ENCODE measurements at places on chromosomes 13 and 19.

- no peak for DNase-seq
Measured at GRCh38 chr19:2798733-2799132, 13.4 kb downstream of the THOP1 start.

DNA sequence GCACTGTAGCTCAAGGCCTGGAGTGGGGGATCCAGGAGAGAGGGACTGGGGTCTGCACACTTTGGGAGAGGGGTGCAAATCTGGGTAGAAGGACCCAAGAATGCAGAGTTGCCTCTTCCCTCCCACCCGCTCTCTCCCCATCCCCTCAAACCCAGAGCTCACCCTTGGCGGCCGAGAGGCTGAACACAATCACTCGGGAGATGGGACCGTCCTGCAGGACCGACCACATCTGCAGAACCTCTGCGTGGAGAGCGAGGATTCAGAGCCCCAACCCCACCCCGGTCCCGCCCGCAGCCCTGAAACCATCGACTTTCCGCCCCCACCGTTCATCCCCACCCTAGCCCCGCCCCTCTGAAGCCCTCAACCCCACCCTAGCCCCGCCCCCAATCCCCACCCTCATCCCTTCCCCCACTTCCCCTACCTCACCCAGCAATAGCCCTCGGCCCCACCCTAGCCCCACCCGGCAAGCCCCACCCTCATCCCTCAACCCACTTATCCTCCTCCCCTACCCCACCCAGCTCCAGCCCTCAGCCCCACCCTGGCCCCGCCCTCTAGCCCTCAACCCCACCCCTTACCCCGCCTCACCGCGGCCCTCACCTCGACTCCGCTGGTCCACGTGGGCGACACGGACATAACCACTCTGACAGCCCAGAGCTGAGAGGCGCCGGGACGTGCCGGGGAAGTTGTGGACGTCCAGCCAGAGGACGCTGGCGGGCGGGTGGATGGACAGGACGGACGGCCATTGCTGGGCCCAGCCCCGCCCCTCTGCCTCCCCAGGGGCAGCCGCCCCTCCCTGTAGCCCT is 4.1 kb downstream of the KPTN start:
- DNase-seq: no peak

DNA sequence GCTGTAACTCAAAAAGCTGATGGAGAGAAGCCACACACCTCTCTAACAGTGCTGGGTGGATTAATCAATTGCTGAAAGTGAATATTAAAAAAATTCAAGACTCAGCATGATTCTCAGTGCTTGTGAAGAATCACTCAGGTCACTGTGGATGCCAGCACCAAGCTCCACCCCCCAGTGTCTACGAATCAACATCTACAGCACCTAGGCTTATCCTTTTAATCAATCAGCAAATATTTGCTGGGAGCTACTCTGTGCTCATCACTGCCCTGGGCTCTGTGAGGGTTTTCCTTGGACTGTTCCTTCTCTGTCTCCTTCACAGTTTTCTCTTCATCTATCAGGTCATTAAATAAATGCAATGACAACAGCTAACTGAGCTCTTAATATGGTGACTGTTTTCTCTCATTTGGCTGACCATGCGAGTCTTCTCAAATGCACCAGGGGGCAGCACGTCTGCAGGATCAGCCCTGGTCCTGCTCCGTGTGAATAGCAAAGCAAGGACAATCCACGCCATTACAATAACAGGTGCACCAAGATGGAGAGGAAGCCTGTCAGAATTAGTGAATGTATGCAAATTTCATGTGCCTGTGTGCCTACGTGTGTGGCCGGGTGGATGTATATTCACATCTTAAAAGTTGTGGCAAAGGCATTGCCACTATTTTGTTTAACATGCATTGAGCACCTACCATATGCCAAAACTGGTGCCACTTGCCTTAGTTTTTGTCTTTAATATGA is 14.6 kb upstream of the C13orf42 start:
- DNase-seq: no peak

DNA sequence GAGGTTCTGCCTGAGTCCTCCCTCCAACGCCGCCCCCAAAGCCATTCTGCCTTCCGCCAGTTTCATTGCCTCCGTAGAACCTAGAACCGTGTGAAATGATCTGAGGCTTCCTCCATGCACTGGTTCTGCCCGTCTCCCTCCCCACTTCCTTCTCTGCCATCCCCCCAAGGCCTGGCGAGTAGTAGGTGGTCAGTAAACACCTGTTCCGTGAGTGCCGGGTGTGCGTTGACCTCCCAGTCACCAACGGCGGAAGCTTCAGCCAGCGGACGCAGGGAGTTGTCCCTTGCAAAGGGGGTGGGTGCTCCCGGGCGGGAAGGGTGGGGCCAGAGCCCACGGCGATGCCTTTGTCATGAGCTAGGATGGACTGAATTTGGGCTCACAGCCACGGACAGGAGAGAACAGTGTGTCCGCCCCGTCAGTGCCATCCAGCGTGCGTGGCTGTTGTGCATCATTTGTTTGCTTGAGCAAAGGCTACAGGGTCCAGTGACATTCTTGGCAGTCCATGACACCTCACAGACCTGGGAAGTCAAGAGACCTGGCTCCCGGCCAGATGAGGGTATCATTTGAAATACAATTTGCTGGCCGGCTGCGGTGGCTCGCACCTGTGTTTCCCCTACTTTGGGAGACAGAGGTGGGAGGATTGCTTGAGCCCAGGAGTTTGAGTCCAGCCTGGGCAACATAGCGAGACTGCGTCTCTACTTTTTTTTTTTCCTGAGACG is 43.1 kb downstream of the NFIC start:
- DNase-seq: no peak

DNA sequence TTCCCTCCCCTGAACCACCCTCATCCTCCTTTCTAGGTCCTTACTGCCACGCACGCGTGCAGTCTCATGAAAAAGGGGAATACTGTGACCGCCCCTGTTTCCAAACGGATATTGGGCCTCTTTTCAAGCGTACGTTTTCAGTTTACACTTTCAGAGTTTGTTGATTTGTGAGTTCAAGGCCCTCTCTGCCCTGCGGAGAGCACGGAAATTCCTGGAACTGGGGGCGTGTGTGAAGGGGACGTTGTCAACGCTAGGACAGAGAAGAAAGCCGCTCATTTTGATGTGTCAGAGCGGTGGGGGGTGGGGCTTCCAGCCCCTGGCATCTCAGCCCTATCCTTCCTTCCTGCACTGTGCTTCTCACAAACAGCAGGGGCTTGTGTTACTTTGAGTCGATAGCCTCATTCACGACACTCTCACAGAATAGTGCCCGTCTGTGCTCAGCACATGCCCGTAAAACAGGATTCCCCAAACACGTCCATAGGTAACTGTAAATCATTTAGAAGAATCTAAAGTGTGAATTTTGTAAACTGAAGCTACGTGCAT is 137.6 kb upstream of the PEG3 start:
- no peak for DNase-seq

- DNase-seq: no peak
Measured at GRCh38 chr19:45800070-45800553, 7.5 kb upstream of the DMWD start.

GRCh38 chr13:111476197-111476596 is 155.8 kb downstream of the TEX29 start:
- no peak for DNase-seq
